Neural progenitor cell (in vitro differentiated cells): ENCODE measurements at places on chromosomes 7 and 10.

DNA sequence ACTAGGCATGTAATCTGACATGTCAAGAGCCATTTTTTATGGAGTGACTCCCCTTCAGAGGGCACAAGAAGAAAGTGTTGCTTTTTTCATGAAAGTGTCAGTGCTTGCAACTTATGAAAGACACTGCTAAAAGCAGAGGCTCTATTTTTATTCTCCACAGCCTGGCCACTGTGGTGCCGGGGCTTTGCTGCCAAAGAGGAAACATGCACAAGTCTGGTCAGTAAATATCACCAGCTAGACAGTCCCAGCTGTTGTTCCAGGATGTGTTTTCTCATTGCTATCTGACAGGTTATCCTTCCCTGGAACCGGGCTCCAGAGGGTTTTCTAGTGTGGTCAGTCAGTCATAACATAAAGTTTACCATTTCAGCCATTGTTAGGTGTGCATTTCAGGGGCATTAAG is 180.7 kb upstream of the PITRM1 start:
- H3K4me1 ChIP-seq: no peaks in the 10 kb centered on the region
- H3K36me3 ChIP-seq: no peaks in the 10 kb centered on the region
- no peak overlapping the region for H3K4me3 ChIP-seq
- H3K27ac ChIP-seq: no peak overlapping the region

DNA sequence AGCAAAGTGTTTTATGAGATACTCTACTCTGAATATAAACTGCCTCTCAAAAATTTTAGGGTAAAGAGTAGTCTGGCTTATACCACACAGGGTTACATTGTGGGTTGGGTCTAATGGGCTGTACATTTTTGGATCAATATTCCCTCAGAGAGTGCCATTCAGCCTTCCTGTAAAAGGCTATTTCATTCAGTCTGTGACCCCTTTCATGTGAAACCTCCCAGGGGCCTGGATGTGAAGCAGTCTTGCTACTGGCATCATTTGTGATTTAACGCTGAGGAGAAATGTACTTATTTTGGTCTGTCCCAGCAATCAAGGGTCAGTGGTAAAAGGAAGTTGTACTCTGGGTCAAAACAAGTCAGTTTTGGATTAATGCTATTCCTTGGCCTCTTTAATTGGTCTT is 71.8 kb upstream of the PRKG1 start:
- H3K27ac ChIP-seq: no peak overlapping the region
- no peaks in the 10 kb centered on the region for H3K27me3 ChIP-seq
- DNase-seq: no peak
- H3K4me1 ChIP-seq: peaks cover 9% of the 10 kb centered on the region
- no peaks in the 10 kb centered on the region for H3K36me3 ChIP-seq

GRCh38 chr10:92756201-92757065 is 66.7 kb downstream of the HHEX start:
- H3K4me1 ChIP-seq: peaks cover 15% of the 10 kb centered on the region
- H3K27me3 ChIP-seq: no peaks in the 10 kb centered on the region
- no peak overlapping the region for H3K27ac ChIP-seq

GRCh38 chr7:54995610-54996363 is 23.0 kb upstream of the EGFR start:
- no peaks in the 10 kb centered on the region for H3K4me1 ChIP-seq
- no peaks in the 10 kb centered on the region for H3K36me3 ChIP-seq
- DNase-seq: no peak
- no peak overlapping the region for H3K4me3 ChIP-seq
